ENCODE measurements at places on chromosomes 4 and X. TPM values are rescaled to one million over a fixed set of nuclear protein-coding genes. Genes with fewer than 3 reads are reported as not detected.

Gene RRAGB
- total RNA-seq, result 23.7 TPM

Gene HTR2C
- not detected for total RNA-seq

Gene CTAG2
- total RNA-seq, result 0.28 TPM

Gene CSAG1
- not detected for total RNA-seq

Gene RHOXF2
- total RNA-seq, result not detected

Gene TKTL2
- total RNA-seq, result not detected

Gene RBM47
- 124 TPM for total RNA-seq

Gene ATXN3L
- not detected for total RNA-seq

Gene SLBP
- total RNA-seq, result 30.7 TPM

Gene SORBS2
- 127 TPM for total RNA-seq

Gene IQCM
- total RNA-seq, result not detected

Gene ERVMER34-1
- total RNA-seq, result 1.8 TPM

Gene HTN3
- not detected for total RNA-seq

Gene INTS6L
- total RNA-seq, result 7.7 TPM

Gene MAGEB4
- not detected for total RNA-seq

Gene ZNF827
- total RNA-seq, result 22.6 TPM

Gene KLKB1
- 2.1 TPM for total RNA-seq

Gene CCDC149
- 21.8 TPM for total RNA-seq

Gene MEPE
- not detected for total RNA-seq

Gene RIBC1
- total RNA-seq, result 2.5 TPM

Gene TMEM154
- 11.0 TPM for total RNA-seq

Gene IL2RG
- 15.0 TPM for total RNA-seq

Gene MID1
- total RNA-seq, result 54.1 TPM

Gene DNAJB14
- total RNA-seq, result 51.7 TPM

Gene XAGE2
- total RNA-seq, result not detected

Gene AREG
- 11.8 TPM for total RNA-seq

Gene TCP11X2
- total RNA-seq, result not detected

Gene ODAPH
- not detected for total RNA-seq

Gene UCHL1
- 35.8 TPM for total RNA-seq

Gene SCLT1
- 16.0 TPM for total RNA-seq

Gene NDNF
- total RNA-seq, result 1.6 TPM

Gene HADH
- 31.4 TPM for total RNA-seq

Gene GJB1
- total RNA-seq, result 22.4 TPM

Gene TASL
- total RNA-seq, result 1.8 TPM

Gene UPF3B
- total RNA-seq, result 6.0 TPM

Gene CAPN6
- 25.0 TPM for total RNA-seq

Gene AR
- 13.6 TPM for total RNA-seq

Gene ATOH1
- not detected for total RNA-seq

Gene MAGEB1
- total RNA-seq, result not detected

Gene ABLIM2
- 23.3 TPM for total RNA-seq

Gene GLRA2
- total RNA-seq, result not detected

Gene DUSP21
- not detected for total RNA-seq

Gene TAF7L
- not detected for total RNA-seq

Gene MAGEA3
- not detected for total RNA-seq

Gene SSX5
- not detected for total RNA-seq

Gene AVPR2
- 2.3 TPM for total RNA-seq

Gene TRPC3
- total RNA-seq, result 0.44 TPM

Gene PRR32
- total RNA-seq, result not detected

Gene DUX4
- total RNA-seq, result not detected

Gene MAGEC3
- total RNA-seq, result not detected

Gene TMEM271
- total RNA-seq, result not detected

Gene USP17L26
- not detected for total RNA-seq

Gene SYTL4
- 13.3 TPM for total RNA-seq

Gene LARP1B
- total RNA-seq, result 24.9 TPM

Gene INTU
- total RNA-seq, result 8.3 TPM

Gene GAGE1
- total RNA-seq, result not detected

Gene TLL1
- total RNA-seq, result 10.0 TPM
